ENCODE measurements at places on chromosomes 6 and 20. TPM values are rescaled to one million over a fixed set of nuclear protein-coding genes. Genes with fewer than 3 reads are reported as not detected.

GRCh38 chr20:10329387-10330005 lies 104.5 kb downstream of the MKKS start:
- no peak for DNase-seq

DNA sequence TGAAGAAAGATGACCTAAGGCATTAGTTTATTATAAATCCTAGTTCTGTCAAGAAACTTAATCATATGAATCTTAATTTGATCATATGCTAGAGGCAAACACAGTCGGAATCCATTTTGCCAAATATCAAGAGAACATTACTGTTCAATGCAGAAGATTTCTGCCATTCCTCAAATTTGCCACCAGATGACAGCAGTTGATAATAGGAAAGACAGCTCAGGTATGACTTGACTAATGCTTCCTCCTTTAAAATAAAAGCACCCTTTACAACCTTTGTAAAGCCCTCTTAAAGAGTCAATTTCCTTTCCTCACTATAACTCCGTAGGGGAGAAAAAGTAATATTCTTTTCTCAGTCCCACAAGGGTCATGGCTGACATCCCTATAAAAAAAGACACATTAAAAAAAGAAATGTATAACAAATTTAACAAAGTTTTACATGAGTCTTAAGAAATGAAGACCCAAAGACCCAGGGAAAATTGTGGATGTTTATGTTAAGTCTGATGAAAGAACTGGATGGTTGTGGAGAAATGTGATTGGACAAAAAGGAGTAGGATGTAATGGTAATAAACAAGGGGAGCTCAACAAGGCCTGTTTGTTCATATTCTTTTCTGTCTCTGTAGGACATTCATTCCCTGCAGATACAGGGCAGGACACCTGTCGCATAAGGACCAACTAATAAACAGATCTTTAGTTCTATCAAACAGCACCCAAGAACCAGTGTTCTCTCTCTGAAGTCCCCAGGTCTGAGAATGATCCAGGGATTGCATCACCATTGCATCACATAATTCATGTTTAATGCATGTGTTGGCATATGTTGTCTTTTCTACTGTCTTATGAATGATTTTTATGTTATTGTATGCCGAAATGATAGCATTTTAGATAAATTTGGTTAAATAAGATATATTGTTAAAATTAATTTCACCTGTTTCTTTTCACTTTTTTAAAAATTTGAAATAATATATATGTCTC lies 23.0 kb upstream of the IL17A start:
- no peak for DNase-seq

- no peak for DNase-seq
Measured at GRCh38 chr6:7129784-7130569, 22.2 kb downstream of the RREB1 start.

GRCh38 chr6:48928937-48929336 lies 534.1 kb downstream of the MMUT start:
- no peak for DNase-seq

- DNase-seq: no peak
Measured at GRCh38 chr20:16145919-16146318, 427.3 kb downstream of the KIF16B start.

DNA sequence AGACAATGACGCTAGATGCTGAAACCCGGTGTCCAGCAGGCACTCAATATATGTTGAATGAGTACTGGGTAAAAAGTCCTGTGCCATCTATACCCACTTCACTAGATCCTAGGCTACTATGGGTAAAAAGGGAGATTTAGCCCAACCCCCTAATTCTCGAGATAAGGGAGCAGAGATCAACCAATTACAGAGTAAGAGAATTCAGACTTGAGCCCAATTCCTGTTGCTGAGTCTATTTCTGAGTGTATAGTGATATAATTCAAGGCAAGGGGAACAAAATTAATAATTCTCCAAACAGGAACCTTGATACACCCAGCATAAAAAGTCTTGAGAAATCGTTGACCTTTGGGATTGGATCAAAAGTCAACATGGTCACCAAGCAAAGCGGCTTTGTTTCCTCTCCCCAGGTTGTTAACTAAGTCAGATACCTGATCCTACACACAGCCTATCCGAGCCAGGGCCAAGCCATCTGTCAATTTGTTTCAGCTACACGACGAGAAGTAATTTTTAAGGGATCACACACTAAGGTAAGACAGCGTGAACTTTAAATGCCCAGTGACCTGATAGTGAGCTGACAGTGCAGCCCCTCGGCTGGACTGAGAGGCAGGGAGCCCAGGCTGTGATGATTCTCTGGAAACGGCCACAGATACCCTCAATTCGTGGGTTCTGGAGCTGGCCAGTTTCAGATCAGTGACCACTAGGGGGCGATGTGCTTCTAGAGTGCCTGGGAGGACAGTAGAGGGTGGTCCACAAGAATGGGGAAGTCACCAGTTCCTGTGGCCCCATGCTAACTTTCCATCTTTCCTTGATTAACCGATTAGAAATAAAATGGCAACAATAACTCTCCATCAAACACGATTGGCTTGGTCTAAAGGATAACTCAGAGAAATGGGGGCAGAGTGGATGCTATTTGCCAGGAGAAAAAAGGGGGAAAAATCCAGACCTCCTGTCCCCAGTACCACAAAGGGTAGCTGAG lies 46.2 kb downstream of the SLC22A23 start:
- DNase-seq: no peak

DNA sequence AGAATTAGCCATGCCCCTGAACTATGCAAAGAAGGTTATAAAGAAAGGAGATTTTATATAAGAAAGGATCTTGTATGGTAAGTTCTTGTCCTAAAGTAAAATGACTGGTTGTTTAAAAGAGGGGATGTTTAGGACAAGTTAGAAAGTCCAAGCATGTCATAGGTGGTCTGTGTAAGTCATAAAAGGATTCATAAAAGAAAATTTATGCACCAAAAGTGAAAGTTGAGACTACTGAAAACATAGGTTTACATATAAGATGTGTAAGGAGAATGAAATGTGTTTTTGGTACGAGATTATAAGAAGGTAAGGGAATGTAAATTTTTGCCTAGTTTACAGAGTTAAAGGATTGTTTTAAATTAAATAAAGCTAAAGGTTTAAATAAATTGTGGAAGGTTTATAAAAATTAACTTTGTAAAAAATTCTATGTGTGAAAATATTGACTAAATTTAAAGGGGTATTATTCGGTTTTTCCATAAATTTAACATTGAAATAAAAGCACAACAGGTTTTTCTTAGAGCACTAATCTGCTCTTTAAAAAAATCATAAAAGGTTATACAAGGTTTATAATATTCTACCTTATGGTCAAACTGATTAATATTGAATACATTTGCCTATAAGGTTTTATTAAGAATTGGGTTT lies 93.6 kb upstream of the UST start:
- DNase-seq: no peak

GRCh38 chr6:147479857-147480256 lies 28.6 kb upstream of the SAMD5 start:
- DNase-seq: no peak

GRCh38 chr6:41589223-41589622 lies 43.0 kb downstream of the FOXP4 start:
- DNase-seq: no peak

DNA sequence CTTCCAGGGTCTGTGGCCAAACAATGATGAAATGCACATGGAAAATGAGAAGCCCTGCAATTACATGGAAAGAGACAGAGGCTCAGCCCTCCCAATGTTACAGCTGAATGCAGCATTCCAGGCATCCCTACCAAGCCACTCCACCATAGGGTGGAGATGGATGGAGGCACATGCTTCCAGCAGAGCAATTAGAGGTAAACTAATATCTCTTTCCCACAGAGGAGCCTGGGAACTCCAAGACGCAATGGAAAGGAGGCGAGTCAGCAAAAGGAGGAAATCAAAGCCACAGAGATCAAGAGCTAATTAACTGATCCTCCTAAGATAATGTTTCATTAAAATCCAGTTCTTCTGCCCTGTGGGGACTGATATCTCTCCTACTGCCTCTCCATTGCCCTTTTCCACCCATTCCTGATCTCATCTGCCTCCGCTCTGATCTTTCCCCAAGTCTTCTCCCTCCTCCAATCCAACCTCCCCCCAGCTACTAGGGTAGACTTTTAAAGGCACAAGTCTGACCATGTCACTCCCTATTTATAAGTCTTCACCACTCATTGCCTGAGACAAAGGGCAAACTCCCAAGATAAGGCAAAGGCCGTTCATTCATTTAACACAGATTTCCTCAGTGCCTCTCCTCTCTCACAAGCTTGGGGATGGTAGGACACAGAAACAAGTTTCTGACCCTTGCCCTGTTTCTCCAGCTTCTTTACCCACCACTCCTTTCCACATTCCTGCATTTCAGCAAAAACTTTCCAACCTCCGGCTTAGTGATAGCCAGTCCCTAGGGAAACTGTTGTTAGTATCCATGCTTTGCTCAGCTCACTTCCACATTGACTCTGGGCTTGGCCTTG lies 14.3 kb upstream of the KCNB1 start:
- DNase-seq: no peak

DNA sequence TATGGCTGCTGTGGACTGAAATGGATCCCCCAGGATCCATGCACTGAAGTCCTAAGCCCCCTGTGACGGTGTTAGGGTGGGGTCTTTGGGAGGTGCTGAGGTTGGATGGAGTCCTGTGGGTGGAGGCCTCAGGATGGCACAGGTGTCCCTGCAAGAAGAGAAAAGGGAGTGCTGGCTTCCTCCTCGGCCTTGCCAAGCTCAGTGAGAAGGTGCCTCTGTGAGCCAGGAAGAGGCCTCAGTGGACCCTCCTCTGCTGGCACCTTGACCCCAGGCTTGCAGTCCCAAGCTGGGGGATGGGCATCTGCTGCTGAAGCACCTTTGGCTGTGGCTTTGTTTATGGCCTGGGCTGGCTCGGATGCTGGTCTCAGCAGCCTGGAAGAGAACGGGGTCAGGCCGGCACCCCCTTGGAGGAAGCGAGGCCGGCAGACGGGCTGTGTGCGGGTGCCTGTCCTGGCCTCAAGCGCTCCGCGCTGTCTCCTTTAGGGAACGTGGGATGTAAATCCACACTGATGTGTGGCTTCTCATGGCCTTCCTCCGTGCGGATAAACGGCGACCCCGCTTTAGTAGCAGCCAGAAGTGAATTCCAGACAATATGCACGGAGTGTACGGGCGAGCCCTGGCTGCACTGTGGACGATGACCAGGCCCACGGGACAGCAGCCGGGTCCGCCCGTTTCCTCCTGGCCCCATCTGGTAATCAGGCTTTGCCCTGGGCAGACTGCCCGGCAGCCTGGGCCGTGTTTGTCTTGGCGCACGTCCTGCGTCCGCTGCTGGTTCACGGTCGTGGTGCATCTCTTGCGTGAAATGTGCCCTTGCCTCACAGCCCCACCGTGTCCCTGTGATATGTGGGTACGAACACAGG lies 182.6 kb downstream of the ERMARD start:
- peak; percentile 63 for DNase-seq

GRCh38 chr6:124961777-124962638 lies at the start of gene RNF217:
TSS of gene RNF217 (plus strand) at chr6:124962437. CDS start at chr6:124962545, 108 bp downstream.
- peak; percentile 91 for DNase-seq

GRCh38 chr6:49556429-49556837 lies 6.0 kb downstream of the C6orf141 start:
- DNase-seq: no peak

- no peak for DNase-seq
Measured at GRCh38 chr20:40630099-40630498, 58.9 kb downstream of the MAFB start.

DNA sequence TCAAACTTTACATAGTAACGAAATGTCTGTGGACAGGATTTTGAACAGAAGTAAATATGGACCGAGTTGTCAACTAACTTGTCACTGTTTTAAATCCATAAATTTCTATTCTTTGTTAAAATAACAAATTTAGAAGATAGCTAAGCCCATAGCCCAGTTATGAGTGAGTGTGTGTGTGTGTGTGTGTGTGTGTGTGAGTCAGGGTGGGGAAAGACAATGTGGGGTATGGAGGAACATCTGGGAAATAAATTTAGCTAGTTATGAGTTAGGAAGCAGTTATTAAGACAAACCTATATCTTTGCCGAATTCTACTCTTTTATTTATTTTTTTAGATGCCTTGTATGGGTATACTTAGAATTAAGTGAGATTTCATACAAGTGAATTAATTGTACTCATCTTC lies 9.0 kb downstream of the TPBG start:
- no peak for DNase-seq

DNA sequence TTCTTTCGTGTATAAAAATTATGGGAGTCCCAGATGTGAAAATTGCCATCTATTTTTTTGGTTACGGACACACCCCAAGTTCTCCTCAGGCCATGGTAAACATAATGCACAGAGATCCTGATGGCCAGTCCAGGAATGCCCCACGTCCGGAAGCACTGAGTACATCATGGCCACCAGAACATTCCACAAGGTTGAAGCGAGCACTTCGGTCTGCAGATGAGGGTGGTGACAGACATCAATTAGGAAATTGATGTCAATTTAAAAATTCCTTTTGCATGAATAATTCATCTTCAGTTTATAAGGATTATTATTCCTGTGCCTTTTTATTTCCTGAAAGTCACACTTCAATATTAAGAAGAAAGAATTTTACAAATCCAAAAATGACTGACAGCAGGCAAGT lies 13.2 kb upstream of the EXOC2 start:
- DNase-seq: no peak

DNA sequence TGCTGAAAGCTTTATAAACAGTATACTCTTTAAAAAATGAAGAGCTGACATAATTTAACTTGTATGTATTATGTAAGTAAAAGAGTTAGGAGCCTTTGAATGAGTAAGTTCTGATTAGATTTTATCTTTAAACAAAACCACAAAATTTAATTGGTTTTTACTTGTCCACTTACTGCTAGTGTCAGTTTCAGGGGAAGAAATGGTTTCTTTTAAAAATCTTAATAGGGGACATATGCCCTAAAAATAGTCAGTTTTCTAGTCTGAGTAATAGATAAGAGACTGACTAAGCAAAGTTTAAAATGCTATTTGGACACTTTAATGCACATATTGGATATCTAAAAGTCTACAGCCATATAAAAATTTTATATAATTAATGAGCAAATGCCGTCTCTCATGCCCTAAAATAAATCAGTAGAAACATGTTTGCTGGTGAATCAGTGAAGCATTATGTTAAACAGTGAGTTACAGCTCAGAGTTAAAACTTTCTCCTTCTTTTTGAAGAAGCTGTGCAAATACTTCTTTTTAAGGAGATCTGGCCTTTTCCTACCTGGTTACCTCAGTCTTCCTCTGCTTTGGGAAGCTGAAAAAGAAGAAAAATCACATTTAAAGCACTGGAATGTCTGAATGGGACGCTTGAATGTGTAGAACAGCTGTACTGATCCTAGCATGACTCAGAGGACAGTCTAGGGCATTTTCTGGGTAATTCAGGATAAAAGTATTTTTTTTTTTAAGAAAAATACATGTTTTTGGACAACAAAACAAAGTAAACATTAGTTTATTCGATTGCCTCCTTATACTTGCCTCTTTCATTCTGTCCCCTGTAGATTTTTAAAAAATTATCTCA lies 55.3 kb downstream of the CDH26 start:
- DNase-seq: no peak

Gene KCNK5
- 1.5 TPM for polyA plus RNA-seq

Gene MYBL2
- 26.4 TPM for polyA plus RNA-seq

Gene OR12D1
- not detected for polyA plus RNA-seq

Gene TP53INP2
- 7.6 TPM for polyA plus RNA-seq

Gene PPP1R3G
- 1.3 TPM for polyA plus RNA-seq

Gene BCAS1
- polyA plus RNA-seq: 6.2 TPM

Gene PACRG
- polyA plus RNA-seq: 1.6 TPM

Gene KIF25
- 0.96 TPM for polyA plus RNA-seq
